SK-N-SH treated with all-trans-retinoic acid at 6 μM for 48 hours (cell line): ENCODE measurements at places on chromosomes 4 and X.

- ATAC-seq, result no peak
Measured at GRCh38 chr4:73596001-73596400, 24.2 kb downstream of the RASSF6 start.

DNA sequence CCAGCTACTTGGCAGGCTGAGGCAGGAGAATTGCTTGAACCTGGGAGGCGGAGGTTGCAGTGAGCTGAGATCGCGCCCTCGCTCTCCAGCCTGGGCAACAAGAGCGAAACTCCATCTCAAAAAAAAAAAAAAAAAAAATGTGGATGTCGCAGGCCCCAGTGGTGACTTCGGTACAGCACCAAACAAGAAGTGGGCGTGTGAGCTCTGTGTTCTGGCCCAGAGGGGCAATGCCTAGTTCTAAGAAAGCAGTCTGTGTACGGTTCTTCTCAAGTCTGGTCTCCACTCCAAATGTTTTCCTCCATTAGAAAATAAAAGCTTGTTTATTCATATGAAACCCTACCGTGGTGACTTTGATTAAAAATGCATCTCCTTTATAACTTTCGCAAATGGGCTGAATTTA, 92.0 kb upstream of the DDX3X start:
- ATAC-seq, result no peak

DNA sequence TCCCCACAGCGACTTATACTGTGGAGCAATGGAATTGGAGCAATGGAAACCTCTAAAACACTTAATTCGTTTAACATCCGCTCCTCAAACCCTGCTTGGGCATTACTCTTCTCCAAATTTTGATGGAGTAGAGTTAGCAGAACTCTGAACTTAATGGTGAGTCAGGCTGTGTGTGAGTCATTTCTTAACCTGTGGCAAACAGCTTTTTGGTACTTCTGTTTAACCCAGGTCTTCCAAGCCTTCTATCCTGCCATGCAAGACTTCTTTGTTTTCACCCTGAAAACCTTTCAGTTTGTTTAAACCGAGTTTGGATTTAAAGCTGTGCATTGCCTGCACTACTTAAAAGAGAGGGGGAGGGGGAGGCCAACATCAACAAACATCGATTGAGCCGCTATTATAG, 3.6 kb upstream of the AMOT start:
- ATAC-seq, result no peak

DNA sequence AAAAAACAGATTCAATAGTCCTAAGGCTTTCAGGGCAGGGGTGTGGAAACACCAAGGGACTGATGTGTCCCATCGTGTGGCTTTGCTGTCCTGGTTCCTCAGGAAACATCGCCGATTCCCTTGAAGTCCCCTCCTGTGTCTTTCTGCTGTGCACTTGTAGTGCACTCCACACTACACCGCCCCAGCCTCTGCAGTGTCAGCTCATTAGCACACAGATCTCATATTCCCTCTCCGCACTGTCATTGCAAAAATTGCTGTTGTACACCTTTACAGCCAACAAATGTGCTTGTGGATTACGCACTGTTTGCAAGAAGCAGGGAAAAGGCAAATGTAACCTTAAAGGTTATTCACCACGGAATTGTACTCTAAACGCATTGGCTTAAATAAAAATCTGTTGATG, 5.3 kb downstream of the GRIA3 start:
- ATAC-seq, result no peak

GRCh38 chr4:108117418-108118182, 51.1 kb downstream of the LEF1 start:
- ATAC-seq, result no peak

DNA sequence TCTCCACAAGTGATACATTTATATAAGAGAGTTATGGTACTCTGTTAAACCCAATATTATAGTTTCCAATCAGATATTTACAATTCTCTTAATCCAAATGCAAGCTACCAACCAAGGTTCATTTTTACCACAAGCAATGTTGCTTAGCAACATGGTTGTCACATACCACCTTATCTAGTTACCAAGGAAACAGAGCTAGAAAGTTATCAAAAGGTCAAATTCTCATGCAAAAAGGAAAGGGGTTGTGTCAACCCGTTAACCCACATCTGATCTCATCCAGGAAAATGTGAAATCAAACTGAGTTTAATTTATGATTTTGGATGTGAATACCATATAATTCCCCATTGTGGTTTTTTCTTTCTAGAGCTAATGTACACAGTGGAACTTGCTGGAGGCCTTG, 274.1 kb upstream of the MAGEB2 start:
- no peak for ATAC-seq

DNA sequence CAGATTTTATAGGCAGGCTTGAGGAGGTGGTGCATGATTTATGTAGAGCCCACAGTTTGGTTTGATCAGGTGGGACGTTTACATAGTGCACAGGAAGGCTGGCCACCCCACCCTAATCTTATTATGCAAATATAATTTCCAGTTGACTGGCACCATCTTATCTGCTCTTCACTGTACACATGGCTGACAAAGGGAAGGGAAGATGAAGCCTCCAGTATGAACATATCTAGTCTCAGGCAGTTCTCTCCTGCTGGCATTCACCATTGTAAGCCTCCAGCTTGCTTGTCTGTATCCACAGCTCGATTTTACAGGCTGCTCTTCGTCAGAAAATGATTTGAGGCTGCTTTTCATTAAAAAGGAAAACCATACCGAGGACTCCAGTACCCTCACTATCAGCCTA, 278.3 kb downstream of the TECRL start:
- no peak for ATAC-seq

DNA sequence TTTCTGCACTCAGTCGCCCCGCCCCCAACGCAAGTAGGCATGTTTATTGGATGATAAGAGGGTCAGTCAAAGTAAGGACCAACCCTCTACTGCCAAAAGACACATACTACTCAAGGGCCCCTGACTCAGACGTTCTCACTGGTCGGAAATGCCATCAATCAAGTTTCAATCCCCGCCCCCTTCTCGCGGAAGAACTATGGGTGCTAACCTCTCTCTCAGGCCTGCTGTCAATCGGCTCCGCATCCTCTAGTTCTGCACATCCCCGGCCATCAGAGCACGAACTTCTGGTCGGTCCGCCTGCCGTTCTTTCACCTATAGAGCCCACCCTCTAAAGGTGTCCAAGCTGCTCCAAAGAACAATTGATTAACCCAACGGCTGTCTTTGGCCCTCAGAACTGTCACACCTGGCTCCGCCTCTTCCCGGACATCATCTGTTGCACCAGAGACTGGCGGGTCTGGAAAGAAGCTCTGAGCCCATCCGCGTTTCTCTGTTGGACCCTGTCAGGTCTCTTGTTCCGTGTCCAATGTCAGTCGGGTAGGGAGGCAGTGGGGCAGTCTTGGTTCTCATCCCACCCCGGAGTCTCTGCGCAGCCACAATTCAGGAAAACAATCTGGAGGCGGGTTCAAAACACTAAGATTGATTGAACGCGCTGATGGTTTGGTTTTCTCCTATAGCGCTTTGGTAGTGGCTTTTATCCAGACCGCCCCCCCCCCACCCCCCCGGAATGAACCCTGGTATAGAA, 15.2 kb downstream of the NDUFB11 start:
- peak; percentile 98 for ATAC-seq

GRCh38 chrX:53831662-53832635, 145.4 kb upstream of the HUWE1 start:
- ATAC-seq, result peak; percentile 90

DNA sequence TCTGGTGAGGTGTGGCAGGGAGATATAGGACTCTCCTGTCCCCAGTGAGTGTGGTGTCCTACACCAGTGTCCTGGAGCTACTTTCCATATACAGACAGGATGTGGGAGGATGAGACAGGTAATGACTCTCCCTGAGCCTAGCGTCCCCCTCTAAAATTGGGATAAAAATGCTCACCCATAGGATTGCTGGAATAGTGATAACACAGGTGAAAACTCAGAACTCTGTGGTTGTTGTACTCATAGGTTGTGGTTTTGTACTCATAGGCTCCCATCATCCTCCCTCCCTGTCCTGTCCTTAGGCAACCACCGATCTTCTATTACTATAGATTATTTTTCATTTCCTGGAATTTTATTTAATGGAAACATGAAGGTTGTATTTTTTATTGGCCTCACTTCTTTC, 60.7 kb upstream of the NXF3 start:
- ATAC-seq, result no peak
